ENCODE measurements at places on chromosomes 12 and 14.

- no peak for DNase-seq
Observed at GRCh38 chr12:120775862-120776552, 50.4 kb downstream of the ACADS start.

- no peak for DNase-seq
Observed at GRCh38 chr14:96051231-96051630, 12.1 kb downstream of the C14orf132 start.

DNA sequence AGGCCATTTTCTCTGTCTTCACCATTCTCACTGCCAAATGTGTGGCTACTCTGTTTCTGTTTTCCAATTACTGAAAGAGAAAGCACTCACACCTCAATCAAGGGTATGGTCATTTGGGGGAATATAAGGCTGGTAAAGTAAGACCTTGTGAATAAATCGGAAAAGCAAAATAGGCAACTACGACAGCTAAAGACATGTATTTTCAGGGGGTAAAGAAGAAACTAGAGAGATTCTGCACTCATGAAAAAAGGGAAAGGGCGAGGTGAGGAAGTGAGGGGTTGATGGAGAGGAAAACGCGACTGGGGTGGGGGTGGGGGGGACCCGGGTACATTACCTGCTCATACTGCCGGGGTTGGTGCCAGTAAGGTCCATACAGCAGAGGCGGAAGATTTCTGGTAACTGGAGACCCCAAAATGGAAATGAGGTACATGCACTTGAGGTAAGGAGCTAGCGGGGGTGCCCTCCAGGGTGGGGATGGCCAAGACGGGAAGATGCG is 19.3 kb downstream of the CHD8 start:
- no peak for DNase-seq

- no peak for DNase-seq
Observed at GRCh38 chr12:93847517-93848474, 170.6 kb downstream of the CRADD start.

- no peak for DNase-seq
Observed at GRCh38 chr14:59253527-59253926, 65.1 kb downstream of the DAAM1 start.

GRCh38 chr12:10590966-10591365 is 22.4 kb downstream of the MAGOHB start:
- no peak for DNase-seq

DNA sequence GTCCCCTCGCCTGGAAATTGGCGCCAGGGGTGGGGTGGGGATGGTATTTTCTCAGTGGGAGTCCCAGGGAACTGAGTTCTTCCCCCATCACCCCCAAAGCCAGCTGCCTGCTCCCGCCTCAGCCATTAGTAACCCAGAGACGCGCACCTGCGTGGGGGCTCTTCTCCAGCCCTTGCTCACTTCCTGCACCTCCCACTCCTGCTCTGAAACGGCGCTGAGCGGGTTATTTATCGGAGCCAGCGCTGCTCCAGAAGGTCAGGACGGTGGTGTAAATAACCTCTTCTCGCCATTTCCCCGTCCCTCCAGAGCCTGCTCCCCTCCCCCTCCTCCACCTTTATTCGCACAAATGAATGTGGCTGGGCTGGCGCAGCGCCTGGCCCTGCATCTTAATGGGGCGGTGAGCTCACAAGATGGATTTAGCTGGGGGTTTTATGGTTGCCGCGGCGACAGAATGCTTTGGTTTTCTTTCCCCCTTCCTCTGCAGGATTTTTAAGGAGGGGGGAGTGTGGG is 12.2 kb downstream of the GPR84 start:
- peak; percentile 67 for DNase-seq

DNA sequence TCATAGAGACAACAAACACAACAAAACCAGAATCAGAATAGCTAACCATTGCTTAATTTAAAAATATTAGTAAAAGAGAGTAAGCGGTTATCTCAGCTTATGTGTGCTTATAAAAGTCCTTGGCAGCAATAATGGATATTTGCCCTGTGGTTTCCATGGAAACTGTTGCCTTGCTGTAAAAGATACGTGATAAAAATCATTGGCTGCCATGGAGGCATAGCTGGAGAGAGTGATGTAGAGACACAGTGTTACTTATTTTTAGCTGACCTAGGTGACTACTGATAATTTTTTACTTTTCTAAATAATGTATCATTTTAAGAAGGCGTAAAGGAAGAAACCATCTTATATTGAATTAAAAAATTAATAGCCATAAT is 92.9 kb downstream of the ERC1 start:
- no peak for DNase-seq

GRCh38 chr12:19575337-19576243 is 136.3 kb downstream of the AEBP2 start:
- DNase-seq = no peak

GRCh38 chr12:84551373-84551772 is 361.2 kb downstream of the SLC6A15 start:
- DNase-seq = no peak

DNA sequence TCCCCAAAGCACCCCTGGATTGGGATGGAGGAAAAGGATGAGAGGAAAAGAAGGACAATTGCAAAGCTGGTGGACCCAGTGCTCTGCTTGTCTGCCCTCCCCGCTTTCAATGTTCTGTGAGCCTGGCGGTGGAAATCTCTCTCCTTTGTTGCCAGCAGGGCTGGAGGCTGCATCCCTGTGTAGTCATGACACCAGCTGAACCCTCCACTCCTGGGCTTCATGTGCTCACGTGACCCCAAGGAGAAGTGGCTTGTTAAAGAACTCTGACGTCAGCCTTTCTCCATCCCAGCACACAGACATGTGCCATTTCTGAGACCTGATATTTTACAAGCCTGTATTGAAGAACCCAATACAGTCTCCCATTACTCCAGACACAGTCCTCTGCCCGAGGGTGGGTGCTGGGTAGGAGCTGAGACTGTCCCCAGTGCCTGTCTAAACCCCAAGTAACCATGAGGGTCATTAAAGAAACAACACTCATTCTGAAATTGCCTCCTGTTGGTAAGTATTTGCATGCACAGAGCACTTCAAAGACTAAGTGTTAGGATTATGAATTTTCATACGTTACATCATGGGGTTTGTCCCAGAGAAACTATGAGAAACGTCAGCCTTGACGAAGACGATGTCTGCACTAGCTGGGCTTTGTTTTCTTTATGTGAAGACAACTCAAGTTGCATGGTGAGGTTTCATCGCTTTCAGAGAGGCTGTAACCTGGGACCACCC is 21.7 kb downstream of the GALNT16 start:
- no peak for DNase-seq

GRCh38 chr12:100545092-100545491 is 28.4 kb upstream of the GAS2L3 start:
- no peak for DNase-seq

- DNase-seq = no peak
Observed at GRCh38 chr12:18313306-18313705, 52.0 kb downstream of the PIK3C2G start.

- no peak for DNase-seq
Observed at GRCh38 chr14:62921466-62921865, 123.8 kb downstream of the KCNH5 start.

- no peak for DNase-seq
Observed at GRCh38 chr12:9776781-9777180, 16.1 kb upstream of the CD69 start.

- no peak for DNase-seq
Observed at GRCh38 chr12:67299926-67300325, 30.8 kb downstream of the CAND1 start.

DNA sequence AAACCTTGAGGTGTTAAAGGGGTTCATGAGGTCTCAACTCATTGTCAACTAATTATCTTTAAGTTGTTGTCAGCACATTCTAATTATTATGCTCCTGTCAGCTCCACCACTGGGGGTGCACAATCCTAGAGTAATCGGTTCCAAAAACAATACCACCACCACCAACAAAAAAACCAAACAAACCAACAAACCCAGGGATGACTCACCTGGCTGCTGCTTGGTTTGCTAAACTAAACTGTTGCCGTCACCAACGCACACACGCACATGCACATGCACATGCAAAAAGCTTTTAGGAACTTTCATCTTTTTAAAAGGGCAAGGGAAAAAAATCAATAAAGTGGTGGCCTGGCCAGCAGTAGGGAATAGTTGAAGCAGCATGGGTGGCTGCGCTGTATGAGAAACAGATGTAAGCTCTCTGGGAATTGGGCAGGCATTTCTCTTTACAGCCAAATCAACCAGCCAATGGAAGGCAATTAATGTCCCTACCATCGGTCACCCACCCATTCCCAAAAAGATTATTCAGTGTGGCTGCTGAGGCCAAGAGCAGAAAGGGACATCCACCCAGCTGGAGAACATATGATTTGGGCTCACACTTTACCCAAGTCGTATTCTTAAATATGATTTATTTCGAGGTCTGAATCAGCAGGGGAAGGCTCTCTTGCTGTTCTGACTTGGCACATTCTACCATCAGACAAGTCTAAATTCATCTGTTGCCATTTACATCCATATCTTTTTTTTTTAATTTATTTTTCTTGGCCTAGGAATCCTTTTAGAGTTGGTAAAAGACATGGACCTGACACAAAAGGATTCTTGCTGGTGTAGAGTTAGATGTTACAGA is 20.0 kb downstream of the TMEM30B start:
- no peak for DNase-seq

DNA sequence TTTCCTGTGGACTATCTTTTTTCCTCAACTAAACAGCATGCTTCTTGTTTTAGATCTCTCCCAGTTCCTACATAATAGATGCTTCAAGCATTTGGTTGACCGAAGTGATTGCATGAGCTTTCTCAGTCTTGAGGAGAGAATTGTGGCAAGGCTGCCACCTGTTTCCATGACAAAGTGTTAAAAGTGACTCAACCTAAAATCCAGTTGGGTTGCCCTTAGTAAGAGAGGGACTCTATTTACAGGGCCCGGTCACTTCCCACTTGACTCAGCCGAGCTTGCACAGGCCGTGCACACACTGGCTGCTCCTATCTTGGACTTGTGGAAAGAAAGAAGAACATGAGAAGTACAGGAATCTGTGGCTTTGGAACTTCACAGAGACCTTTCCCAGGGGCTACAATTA is 2.1 kb upstream of the B4GALNT3 start:
- DNase-seq = no peak

DNA sequence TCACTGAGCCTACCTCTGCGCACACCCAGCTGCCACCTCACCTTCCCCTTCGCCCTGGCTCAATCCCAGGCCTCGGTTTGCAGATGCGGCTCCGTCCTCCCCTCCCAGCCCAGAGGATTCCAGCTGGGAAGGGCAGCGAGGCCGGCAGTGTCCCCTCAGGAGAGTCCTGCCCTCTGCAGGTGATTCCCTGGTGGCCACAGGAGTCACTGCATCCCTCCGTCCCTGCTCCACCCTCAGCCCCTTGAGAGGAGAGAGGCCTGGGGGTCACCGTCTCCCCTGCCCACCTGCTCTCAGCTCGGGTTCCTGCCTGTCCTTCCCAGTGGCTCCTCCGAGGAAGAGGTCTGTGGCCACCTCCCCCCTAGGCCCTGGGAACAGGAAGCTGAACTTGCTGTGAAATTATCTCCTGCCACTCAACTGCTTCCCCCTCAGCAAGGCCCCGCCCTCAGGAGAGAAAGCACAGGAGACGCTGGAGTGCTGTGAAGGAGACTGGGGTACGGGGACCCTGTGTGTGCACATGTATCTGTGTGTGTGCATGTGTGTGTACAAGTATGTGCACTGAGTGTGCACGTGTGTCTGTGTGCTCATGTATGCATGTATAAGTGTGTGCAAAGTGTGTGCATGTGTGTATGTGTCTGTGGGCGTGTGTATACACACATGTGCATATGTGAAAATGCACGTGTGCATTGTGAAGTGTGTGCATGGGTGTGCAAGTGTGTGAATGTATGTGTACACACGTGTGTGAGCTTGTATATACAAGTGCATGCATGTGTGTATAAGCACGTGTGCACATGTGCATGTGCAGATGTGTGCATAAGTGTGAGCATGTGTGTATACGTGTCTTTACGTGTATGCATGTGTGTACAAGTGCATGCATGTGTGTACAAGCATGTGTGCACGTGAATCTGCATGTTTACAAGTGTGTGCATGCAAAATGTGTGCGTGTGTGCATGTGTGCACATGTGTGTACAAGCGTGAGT is 13.2 kb upstream of the GALNT9 start:
- no peak for DNase-seq

GRCh38 chr12:132517013-132517739 is 27.2 kb downstream of the FBRSL1 start:
- no peak for DNase-seq

- no peak for DNase-seq
Observed at GRCh38 chr12:76216585-76217472, 131.4 kb downstream of the BBS10 start.

GRCh38 chr14:78605025-78605762 is 435.0 kb downstream of the NRXN3 start:
- DNase-seq = no peak

Data from amygdala (tissue), 56 donors.